Skin of body (tissue), 3 donors: ENCODE measurements at places on chromosomes 7 and 10. TPM values are rescaled to one million over a fixed set of nuclear protein-coding genes. Genes with fewer than 3 reads are reported as not detected.

Gene C10orf62
- total RNA-seq: 0.20 TPM

Gene TEX47
- total RNA-seq: not detected

Gene TMEM254
- total RNA-seq: 23.6 TPM

Gene TUBAL3
- 0.20 TPM for total RNA-seq

Gene MMD2
- not detected for total RNA-seq

Gene CALY
- not detected for total RNA-seq

Gene LRRC18
- total RNA-seq: 0.39 TPM

Gene PWWP2B
- 10.6 TPM for total RNA-seq

Gene TPST1
- total RNA-seq: 63.3 TPM

Gene BLNK
- 5.9 TPM for total RNA-seq

Gene IGF2BP3
- 44.8 TPM for total RNA-seq

Gene TACC2
- total RNA-seq: 40.2 TPM

- DNase-seq: peak; percentile 4
These were observed 19.7 kb downstream of the GOLGA7B start for GRCh38 chr10:97869091-97870042.

DNA sequence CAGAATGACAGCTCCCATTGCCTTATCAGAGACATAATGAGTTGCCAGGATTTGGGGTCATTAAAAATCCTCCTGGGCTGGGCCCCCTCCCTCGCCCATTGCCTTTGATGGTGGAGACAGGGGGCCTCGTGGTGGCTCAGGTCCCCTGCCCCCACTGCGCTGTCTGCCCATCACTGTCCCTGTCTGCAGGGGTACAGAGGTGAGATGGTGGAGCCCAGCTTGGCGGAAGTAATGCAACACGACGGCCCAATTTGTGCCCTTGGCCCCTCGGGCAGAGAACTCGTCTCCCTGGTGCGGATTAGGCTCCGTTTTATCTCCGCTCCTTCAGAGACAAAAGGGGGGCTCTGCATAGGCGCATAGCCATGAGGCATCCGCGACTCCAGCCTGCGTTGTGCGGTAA, 152.4 kb upstream of the UNC5B start:
- DNase-seq: no peak

DNA sequence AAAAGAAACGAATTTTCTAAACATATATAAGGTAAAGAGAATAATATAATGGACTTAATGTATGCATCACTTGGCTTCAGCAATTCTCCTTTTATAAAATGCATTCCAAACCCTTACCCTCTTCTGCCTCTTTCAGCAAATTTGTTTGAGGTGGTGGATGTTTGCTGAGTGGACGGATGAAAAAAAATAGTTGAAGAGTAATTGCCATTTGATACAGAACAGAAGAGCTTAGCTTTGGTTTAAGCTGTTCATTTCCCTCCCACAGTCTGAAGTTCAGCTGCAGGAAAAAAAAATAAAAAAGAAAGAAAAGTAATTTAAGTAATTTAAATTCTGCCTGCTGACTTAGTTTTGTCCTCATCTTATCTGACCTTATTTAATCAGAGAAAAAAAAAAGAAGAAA, 138.6 kb downstream of the GALNT17 start:
- no peak for DNase-seq

DNA sequence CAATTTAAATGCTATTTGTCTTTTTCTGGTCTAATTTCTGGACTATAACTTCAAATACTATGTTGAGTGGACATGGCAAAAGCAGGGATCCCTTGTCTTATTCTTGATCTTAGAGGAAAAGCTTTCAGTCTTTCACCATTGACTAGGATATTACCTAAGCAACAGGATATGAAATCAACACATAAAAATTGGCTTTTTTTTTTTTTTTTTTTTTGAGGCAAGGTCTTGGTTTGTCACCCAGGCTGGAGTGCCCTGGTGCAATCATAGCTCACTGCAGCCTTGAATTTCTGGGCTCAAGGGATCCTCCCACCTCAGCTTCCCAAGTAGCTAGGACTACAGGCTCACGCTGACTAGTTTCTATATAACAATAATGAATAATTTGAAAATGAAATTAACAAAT, 90.8 kb downstream of the JMJD1C start:
- DNase-seq: no peak

DNA sequence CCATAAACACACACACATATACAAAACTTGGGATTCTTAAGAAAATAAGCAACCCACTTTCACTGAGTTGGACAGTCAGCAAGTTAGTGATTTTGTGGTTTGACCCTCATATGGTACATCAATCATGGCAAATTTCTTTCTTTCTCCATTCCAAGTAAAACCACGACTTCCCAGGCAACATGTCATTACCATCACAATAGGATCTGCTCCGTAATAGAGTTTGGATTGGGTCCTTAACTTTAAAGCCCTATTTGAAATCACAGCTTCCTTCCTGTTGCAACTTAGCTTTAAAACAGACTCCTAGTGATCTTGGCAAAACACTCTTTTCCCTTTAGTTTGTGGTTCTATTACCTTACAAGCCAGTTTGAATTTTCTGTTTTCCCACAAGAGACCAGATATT, 483.6 kb downstream of the INHBA start:
- DNase-seq: no peak

- DNase-seq: no peak
These were observed 197.0 kb upstream of the ZMIZ1 start for GRCh38 chr10:78871796-78872195.

GRCh38 chr10:65861249-65861648, 1064.6 kb upstream of the LRRTM3 start:
- no peak for DNase-seq

- DNase-seq: no peak
These were observed at the start of gene REEP3 for GRCh38 chr10:63520500-63521415. REEP3 (plus strand) TSS chr10:63521401; CDS start chr10:63521546, 145 bp downstream.

GRCh38 chr10:62414359-62414758, 40.2 kb downstream of the ZNF365 start:
- DNase-seq: no peak

- DNase-seq: no peak
These were observed 397.6 kb downstream of the THSD7A start for GRCh38 chr7:11434366-11434765.

DNA sequence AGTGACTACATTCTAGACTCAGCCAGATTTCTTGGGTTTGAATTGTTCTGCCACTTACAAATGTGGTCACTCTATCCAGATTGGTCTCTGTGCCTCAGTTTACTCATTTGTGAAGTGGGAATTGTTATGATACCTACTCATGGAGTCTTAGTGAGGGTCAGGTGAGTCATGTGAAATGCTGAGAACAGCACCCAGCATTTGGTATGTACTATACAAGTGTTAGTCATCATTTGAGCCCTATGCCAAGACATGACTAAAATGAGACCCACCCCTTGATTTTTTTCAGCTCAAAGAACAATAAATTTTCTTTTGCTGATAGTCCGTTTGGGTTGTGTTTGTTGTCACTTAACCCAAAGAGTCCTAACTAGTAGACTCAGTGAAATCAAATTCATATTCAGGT, 92.8 kb downstream of the CHN2 start:
- DNase-seq: peak; percentile 23

- DNase-seq: no peak
These were observed 37.7 kb upstream of the ZNF438 start for GRCh38 chr10:31069411-31069810.

DNA sequence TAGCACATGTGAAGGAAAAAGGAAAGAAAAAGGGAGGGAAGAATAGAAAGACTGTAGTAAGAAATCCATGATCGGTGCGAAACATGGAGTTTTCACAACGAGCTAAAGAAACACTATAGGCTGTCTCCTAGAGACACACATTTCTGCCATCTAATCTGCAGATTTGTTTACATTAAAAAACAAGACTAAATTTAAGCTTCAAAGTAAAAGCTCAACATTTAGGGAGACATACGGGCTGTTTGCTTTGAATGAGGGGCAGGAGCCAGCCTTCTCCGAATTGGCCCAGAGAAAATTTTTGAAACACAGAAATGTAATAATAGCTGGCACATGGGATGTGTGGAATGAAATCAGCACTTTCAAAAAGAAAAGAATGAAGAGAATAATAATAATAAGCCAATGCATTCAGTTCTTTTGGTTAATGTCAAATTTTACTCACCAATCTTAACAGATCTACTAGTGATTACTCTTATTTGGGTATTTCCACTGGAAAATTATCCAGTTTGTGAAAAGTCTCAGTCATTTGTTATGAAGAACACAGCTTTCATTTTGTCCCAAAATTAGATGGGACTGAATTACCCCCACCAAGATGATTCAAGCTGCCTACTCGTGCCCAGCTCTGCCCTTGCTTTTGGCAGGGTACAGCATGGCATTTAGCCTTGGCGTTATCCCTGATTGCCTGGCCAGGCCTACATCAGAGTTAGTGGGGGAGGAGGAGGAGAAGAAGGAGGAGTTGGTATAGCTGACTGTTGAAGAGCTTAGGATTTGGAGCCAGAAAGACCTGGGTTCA, 47.1 kb downstream of the MTURN start:
- DNase-seq: no peak

GRCh38 chr10:121436630-121437341, 161.5 kb downstream of the FGFR2 start:
- peak; percentile 21 for DNase-seq

GRCh38 chr7:50782375-50783208, at the start of gene GRB10:
GRB10 (minus strand) TSS chr7:50782896; CDS start chr7:50732322, 50,574 bp downstream.
- no peak for DNase-seq

- peak; percentile 100 for DNase-seq
These were observed at the start of gene P4HA1 for GRCh38 chr10:73096449-73097304. P4HA1 (minus strand) TSS chr10:73096866; CDS start chr10:73074883, 21,983 bp downstream.

- DNase-seq: no peak
These were observed 101.2 kb upstream of the EFCAB10 start for GRCh38 chr7:105682341-105683060.

DNA sequence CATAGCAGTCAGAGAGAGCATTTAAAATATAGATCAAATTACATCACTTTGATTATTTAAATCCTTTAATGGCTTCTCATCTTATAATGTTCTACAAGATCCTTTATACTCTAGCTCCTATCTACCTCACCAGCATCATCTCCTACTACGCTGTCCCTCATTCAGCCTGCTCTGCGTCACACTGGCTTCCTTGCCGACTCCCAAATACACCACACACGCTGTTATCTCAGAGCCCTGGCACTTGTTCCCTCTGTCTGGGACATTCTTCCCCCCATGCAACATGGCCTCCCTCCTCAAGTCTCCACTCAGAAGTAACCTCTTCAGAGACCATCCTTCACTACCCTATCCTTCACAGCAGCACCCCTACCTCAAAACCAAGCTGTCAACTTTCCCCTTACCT, 46.7 kb downstream of the RNLS start:
- DNase-seq: no peak

- no peak for DNase-seq
These were observed 286.8 kb downstream of the RPS24 start for GRCh38 chr10:78320506-78320905.
